K562 (cell line): ENCODE measurements at places on chromosomes 2 and 18. TPM values are rescaled to one million over a fixed set of nuclear protein-coding genes. Genes with fewer than 3 reads are reported as not detected.

DNA sequence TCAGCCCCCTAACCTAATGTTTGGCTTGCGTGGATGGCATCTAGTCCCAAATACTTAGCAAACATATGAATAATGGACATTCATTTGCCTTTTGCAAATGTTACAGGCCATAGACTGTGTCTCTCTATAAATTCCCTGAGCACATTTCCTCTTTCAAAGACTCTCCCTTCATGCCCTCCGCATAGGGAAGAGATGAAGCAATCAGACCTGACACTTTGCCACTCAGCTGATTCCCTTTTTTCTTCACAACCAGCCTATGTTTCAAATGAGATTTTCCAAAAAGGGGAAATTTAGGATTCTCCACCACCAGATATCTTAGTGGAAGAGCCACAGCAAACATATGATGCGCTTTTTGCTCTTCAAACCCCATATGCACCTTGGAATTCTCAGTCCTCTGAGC, 453.7 kb downstream of the STK39 start:
- no peak for DNase-seq
- 0 out of 2 replicates have a peak, but pooled peaks cover 5% of the 10 kb centered on the region for H3K27me3 ChIP-seq
- no peak overlapping the region for H3K4me3 ChIP-seq

Gene CYB5A
- 15.6 and 19.6 TPM in 2 replicates for polyA plus RNA-seq

Gene ADCYAP1
- not detected in 2 replicates for polyA plus RNA-seq

Gene GDF7
- polyA plus RNA-seq: 0.01 TPM in 1 of 2 replicates, not detected in the other

- no peaks in the 10 kb centered on the region for H3K36me3 ChIP-seq
- no peak for DNase-seq
- H3K4me3 ChIP-seq: no peak overlapping the region
- no peaks in the 10 kb centered on the region for H3K27me3 ChIP-seq
- peaks cover 3% of the 10 kb centered on the region; the same call in 2 of the 3 replicates for H3K4me1 ChIP-seq
Measured at GRCh38 chr2:241857041-241857541, 1.6 kb downstream of the PDCD1 start.

DNA sequence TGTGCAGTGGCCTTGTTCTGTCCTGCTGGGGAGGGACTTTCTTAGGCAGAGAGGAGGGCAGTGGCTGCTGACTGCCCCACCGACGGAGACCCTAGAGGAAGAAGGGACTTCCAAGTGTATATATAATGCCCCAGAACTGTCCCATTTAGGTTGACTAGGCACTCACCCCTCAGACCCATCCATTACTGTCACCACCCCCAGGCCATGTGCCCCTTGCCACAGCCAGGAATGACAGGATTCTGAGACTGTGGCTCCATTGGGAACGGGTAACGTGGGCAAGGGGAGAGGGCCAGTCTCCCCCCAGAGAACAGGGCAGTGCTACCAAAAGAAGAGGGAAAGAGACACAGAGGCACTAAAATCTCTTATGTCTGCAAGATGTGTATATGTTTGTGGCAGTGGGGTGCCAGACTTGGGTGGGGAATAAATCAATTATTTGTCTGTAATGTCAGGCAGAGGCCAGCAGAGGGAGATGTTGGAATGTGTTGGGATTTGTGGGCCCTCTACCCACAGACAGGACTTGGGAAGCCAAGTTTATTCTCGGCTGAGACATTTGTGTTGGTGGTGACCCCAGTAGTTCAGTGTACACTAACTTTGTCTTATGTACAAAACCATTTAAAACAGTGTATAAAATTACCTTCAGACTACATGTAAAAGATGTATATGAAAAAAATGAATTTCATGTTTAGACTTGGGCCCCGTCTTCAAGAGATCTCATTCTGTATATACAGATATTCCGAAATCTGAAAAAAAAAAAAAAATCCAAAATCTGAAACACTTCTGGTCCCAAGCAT, 24.0 kb upstream of the TMEM37 start:
- peaks cover 27% of the 10 kb centered on the region; the same call in 1 of the 2 replicates for H3K27me3 ChIP-seq
- H3K36me3 ChIP-seq: no peaks in the 10 kb centered on the region
- H3K4me1 ChIP-seq: no peaks in the 10 kb centered on the region; the same call in 2 of the 3 replicates
- H3K27ac ChIP-seq: no peak overlapping the region

GRCh38 chr18:38948436-38948835, 1382.8 kb upstream of the CELF4 start:
- H3K4me3 ChIP-seq: no peak overlapping the region
- no peaks in the 10 kb centered on the region for H3K27me3 ChIP-seq
- no peak overlapping the region for H3K27ac ChIP-seq
- no peak for DNase-seq
- no peaks in the 10 kb centered on the region for H3K36me3 ChIP-seq

- H3K27ac ChIP-seq: no peak overlapping the region
- no peaks in the 10 kb centered on the region for H3K4me1 ChIP-seq
- no peaks in the 10 kb centered on the region for H3K36me3 ChIP-seq
- H3K27me3 ChIP-seq: no peaks in the 10 kb centered on the region; the same call in 2 of the 3 replicates
- no peak overlapping the region for H3K4me3 ChIP-seq
Measured at GRCh38 chr2:172415157-172415864, 12.1 kb upstream of the ITGA6 start.

DNA sequence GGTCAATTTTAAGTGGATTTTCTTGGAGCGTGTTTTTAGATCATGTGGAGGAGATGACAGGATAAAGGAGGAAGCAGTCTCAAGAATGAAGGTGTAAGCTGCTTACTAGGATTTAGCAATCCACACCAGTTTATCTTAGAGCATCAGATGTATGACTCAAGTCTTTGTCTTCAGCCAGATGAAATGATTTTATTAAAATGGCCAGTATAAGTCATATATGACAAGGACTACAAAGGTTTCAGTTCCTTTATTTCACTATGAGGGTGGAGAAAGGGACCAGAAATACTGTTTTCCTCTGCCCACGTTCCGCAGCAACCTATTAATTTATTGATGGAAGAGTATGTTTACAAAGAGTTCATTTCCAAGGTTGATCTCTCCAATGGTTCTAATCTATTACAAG, 970.5 kb upstream of the SLC39A10 start:
- no peaks in the 10 kb centered on the region for H3K36me3 ChIP-seq
- H3K27ac ChIP-seq: no peak overlapping the region
- no peak overlapping the region for H3K4me3 ChIP-seq
- no peaks in the 10 kb centered on the region for H3K27me3 ChIP-seq

Gene ZNF385B
- polyA plus RNA-seq: 0.50 TPM in 1 of 2 replicates, not detected in the other

Gene OXER1
- polyA plus RNA-seq: not detected in 2 replicates

- no peak overlapping the region for H3K4me3 ChIP-seq
- DNase-seq: no peak
- no peak overlapping the region for H3K27ac ChIP-seq
- H3K36me3 ChIP-seq: peaks cover 58% of the 10 kb centered on the region; the same call in 1 of the 3 replicates
- H3K4me1 ChIP-seq: no peaks in the 10 kb centered on the region
Measured at GRCh38 chr2:229832510-229832898, 89.3 kb downstream of the TRIP12 start.

DNA sequence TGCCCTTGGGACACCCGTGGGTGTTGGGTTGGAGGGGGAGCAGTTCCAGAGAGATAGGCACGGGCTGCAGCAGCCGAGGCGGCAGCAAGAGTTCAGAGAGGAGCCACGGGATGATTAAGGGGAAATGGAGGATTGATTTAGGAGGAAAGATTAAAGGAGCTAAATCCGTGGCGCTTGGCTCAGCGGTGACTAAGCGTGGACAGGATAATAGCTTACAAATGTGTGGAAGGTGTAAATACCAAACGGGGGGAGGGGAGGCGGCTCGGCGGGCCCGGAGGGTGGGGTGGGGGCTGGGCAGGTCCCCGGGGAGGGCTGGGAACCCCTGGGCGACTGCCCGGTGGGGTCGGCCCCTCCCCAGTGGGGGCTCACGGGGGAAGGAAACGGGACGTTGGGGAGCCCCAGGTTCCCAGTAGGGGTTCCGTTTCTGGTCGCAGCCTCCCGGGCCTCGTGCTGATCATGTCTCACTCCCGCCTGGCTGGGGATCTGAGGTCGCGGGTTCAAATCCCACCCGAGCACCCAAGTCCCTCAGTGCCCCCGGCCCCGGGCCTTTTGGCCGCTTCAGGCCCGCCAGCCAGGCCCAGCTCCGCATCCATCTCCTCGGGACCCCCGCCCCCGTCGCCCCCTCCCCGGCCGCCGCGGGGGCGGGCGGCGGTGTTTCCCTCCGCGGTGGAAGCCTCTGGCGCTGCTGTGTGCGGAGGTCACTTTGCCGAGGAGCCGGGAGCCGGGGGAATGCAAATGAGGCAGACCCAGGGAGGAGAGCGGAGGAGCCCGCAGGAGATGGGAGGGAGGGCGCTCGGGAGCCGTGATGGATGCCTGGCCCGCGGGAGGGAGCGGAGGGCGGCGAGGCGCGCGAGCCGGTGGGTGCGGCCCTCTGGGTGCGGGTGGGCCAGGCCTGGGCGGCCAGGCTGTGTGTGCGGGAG, 8.1 kb downstream of the ASIC4 start:
- H3K27me3 ChIP-seq: no peaks in the 10 kb centered on the region
- peaks cover 91% of the 10 kb centered on the region for H3K4me1 ChIP-seq
- H3K36me3 ChIP-seq: peaks cover 33% of the 10 kb centered on the region; the same call in 2 of the 3 replicates
- DNase-seq: peak; percentile 61

- no peaks in the 10 kb centered on the region for H3K36me3 ChIP-seq
- no peak overlapping the region for H3K27ac ChIP-seq
- peaks cover 5% of the 10 kb centered on the region for H3K27me3 ChIP-seq
Measured at GRCh38 chr2:44969936-44970335, 28.4 kb downstream of the SIX3 start.

Gene MARCO
- not detected in 2 replicates for polyA plus RNA-seq

- peaks cover 6% of the 10 kb centered on the region; the same call in 1 of the 2 replicates for H3K4me1 ChIP-seq
- no peak overlapping the region for H3K4me3 ChIP-seq
- no peak for DNase-seq
- peaks cover 12% of the 10 kb centered on the region; the same call in 2 of the 3 replicates for H3K36me3 ChIP-seq
- H3K27me3 ChIP-seq: no peaks in the 10 kb centered on the region
- peak overlapping the region; percentile 3; the same call in 1 of the 3 replicates for H3K27ac ChIP-seq
Measured at GRCh38 chr2:121617042-121617599, 32.1 kb downstream of the CLASP1 start.

Gene STPG4
- polyA plus RNA-seq: 0.28 TPM in 1 of 2 replicates, not detected in the other

Gene DNER
- polyA plus RNA-seq: not detected in 2 replicates

GRCh38 chr2:128530025-128530573, 211.4 kb upstream of the HS6ST1 start:
- H3K4me1 ChIP-seq: no peaks in the 10 kb centered on the region
- H3K4me3 ChIP-seq: no peak overlapping the region
- H3K27me3 ChIP-seq: peaks cover 45% of the 10 kb centered on the region
- no peaks in the 10 kb centered on the region for H3K36me3 ChIP-seq
- no peak for DNase-seq
- no peak overlapping the region for H3K27ac ChIP-seq

DNA sequence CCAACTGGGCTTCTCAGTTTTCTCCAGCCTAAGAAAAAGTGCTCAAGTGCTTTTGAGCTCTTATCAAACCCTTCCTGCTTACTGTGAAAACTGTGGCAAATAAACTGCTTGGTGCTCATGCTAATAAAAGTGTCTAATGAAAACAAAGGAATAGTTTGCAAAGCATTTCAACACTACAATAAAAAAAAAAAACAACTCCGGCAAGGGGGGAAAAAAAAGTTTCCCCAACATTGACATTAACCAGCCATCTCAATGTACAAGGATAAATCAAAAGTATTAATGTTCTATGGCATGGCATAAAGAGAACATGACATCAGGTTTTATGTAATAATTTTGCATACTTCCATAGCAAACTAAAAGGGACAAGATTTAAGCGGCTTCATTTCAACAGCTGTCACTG, 14.7 kb upstream of the STPG4 start:
- H3K36me3 ChIP-seq: peaks cover 90% of the 10 kb centered on the region
- no peak for DNase-seq
- no peak overlapping the region for H3K27ac ChIP-seq
- H3K4me3 ChIP-seq: no peak overlapping the region

Gene MROH2A
- 0.03 TPM in 1 of 2 replicates, not detected in the other for polyA plus RNA-seq

DNA sequence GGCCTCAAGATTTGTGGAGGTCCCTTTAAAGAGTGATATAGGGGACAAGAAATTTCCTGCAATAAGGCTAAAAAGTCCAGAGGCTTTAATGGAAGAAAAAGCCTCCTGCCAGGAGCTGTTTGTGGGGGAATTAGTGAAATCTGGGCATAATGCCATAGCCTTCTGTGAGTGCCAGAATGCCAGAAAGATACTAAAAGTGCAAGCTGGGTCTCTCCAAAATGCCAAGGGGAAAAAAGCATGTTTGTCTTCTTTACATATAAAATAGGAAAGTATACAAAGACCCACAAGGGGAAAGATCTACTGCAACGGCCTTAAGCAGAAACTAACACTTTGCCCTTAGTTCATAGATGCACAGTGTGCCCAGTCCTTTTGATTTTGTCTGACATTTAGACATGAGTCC, 647.7 kb upstream of the ZNF804A start:
- H3K27me3 ChIP-seq: no peaks in the 10 kb centered on the region
- H3K27ac ChIP-seq: no peak overlapping the region
- no peak for DNase-seq
- H3K4me3 ChIP-seq: no peak overlapping the region
- H3K4me1 ChIP-seq: no peaks in the 10 kb centered on the region

Gene KRCC1
- 2.2 and 3.3 TPM in 2 replicates for polyA plus RNA-seq

Gene CYP27C1
- polyA plus RNA-seq: not detected in 2 replicates

GRCh38 chr2:113284476-113284875, 5.8 kb upstream of the PAX8 start:
- H3K36me3 ChIP-seq: no peaks in the 10 kb centered on the region
- no peak for DNase-seq
- H3K27ac ChIP-seq: no peak overlapping the region
- no peaks in the 10 kb centered on the region; the same call in 1 of the 2 replicates for H3K4me1 ChIP-seq

DNA sequence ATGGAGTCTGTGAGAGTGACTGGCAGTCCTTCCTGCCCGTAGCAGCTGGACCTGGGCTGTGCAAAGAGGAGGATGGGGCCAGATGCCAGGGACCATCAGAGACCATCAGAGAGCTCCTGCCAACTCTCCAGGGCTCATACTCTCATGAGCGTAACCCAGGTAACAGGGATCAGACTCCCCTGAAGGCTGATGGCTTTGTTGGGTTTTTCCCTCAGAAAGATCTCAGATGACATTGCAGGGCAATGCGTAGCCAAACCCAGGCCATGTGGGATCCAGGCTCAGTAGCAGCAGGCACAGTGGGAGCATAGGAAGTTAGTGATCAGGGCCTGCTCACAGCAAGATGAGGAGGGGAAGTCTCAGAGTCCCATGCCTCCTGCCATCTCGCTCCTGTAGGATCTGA, 218.0 kb downstream of the LOXHD1 start:
- H3K27me3 ChIP-seq: no peaks in the 10 kb centered on the region
- H3K36me3 ChIP-seq: no peaks in the 10 kb centered on the region
- H3K4me3 ChIP-seq: no peak overlapping the region
- peaks cover 4% of the 10 kb centered on the region; the same call in 1 of the 2 replicates for H3K4me1 ChIP-seq
